IPS DF 19.7 (cell line): ENCODE measurements at places on chromosomes 13 and 19.

DNA sequence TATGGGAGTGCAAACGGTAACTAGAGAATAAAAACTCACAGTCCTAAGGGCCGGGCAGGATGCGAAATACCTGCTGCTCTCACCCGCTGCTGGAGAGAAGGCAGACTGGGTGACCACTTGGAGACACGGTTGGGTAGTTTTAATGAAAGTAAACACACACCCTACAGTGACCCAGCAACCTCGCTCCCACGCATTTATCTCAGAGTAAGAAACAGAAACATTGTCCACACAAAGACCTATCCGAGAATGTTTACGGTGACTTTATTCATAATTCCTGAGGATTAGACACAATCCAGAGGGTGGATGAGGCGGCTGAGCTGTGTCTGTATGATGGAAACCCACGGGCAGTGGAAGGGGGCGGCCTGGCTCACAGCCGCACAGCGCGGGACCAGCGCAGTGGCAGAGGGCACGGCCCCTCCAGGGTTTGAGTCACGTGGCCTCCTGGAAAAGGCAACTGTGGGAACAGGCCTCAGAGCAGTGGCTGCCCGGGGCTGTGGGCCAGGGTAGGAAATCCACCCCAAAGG lies 73.5 kb upstream of the C13orf46 start:
- DNase-seq = no peak

- DNase-seq = no peak
These were observed 116.5 kb downstream of the GPC6 start for GRCh38 chr13:93343097-93343496.

DNA sequence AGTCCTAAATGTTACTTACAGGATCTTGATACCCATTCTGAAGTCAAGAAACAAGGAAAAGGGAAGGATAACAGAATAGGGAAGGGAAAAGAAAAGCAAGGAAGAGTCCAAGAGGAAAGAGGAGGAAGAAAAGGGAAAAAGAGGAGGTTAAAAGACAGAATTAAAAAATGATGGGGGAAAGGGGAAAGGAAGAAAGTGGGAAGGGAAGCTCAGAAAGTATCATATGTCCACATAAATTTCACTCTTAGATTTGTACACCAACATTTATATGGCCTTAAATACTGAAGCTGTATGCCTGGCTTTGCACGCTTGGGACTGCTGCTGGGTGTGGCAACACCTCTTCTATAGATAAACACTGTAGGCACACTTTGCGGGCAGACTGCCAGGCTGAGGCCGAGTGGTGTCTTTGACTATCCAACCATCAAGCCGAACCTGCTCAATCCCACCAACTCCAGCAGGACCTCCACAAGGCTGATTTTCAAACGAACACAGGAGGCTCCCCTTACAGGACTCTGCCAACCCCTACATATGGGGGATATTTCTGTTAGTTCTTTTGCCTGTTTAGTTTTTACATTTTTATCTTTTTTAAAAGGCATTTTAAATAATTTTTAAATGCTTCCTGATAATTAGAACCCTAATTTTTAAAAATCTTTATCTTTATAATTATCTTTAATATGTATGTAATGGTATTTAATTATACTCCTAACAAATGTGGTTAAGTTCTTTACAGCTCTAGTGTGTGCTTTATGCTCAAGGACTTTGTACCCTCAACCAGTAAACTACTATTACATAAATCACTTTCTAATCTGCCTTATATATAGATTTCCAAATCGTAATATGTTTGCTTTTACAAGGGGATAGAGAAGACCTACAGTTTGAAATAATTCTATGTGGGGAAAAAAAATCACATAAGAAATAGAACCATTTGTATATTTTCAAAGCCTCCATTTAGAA lies 154.2 kb downstream of the DIAPH3 start:
- DNase-seq = no peak

DNA sequence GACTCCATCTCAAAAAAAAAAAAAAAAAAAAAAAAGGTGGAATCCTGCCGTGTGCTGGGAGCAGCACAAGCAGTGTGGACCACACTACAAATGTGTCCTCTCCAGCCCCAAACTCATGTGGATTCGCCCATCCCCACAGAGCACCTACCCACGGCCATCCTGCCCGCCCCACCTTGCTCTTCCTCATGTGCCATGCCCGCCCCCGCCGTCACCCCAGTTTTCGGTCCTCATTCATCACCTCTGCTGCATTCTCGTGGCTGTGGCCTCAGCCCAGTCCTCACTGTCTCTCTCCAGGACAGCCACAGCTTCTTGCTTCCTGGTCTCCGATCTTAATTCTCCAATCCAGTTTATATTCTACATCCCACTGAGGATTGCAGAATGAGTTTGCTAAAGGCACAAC lies 80.0 kb upstream of the TM9SF2 start:
- DNase-seq = no peak

DNA sequence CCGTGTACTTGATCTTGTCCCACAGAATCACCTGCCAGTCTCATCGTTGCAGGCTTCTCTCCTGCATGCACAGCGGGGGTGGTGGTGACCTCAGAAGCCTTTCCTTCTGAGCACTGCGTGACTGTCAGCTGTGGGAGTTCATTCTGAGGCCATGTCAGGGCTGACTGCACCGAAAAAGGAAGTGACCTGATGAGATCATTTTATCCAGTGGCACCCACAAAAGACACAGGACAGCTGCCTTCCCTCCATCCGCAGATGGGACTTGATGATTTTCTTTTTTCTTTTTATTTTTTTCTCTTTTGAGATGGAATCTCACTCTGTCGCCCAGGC lies 89.7 kb downstream of the RAB20 start:
- no peak for DNase-seq

DNA sequence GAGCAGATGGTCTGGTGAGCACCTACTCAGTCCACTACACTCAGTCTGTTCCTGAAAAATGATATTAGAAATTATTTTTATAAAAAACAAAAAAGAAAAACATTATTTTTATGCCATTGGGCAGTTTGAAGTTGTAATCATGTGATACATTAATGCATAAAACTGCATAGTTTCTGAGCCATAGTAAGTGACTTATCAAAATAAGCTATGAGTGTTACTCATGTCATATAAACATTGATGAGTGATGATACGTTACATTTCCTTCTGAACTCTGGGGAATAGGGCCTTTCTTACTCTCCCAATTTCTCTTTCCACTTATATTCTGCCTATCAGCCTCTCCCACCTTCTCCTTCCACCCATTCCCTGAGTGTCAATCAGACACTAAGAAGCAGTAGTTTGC lies 8.9 kb downstream of the ZNF805 start:
- no peak for DNase-seq

- no peak for DNase-seq
These were observed 1.9 kb downstream of the SLITRK6 start for GRCh38 chr13:85797311-85797710.

DNA sequence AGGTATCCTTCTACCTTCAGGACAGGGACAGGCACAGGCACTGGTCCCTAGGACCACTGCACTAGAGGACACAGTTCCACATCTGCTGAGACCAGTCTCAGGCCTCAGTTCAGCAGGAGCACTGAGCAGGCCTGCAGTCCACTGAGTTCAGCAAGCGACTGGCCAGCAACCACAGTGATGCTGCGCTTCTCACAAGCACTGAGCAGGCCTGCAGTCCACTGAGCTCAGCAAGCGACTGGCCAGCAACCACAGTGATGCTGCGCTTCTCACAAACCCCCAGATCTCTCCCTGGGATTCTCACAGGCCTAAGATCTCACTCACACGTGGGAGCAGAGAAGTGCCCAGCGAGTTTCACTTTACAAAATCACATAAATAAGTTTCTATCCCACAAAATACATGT lies 140.6 kb downstream of the IRS2 start:
- DNase-seq = no peak

DNA sequence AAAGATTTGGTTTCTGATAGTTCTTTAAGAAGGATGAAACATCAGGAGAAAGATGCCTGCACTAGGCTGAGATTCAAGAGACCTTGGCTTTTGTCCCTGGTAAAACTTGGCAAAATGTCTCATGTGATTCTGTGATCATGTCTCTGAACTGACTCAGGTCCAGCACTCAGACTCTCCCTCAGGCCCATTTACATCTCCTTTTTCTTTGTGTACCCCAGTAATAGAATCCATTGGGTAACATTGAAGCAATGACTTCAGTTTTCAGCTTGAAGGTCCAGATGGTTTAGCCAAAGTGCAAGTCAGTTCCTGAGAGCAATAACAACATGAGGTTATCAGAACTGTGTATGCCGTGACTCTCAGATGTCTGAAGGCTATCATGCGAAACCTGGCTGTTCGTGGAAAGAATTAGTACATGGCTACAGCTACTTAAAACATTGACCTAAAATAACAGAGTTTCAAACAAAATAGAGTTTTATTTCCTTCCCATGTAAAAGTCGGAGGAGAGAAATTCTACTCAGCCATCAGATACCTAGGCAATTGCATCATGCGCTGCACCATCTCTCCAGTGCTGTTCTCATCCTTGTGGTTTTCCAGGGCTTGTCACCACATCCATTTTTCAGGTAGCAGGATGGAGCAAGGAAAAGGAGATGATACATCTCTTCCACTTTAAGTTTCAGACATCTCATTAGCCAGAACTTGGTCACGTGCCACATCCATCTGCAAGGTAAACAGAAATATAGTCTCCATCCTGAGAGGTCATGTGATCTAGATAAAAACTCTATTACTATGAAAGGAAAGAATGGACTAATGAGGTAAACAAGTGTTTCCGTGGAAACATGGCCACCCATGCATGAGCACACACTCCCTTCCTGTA lies 117.3 kb downstream of the POSTN start:
- DNase-seq = no peak

GRCh38 chr19:2081873-2082810 lies 14.0 kb downstream of the MOB3A start:
- no peak for DNase-seq

GRCh38 chr19:49474542-49474924 lies 518 bp downstream of the FLT3LG start:
- no peak for DNase-seq

DNA sequence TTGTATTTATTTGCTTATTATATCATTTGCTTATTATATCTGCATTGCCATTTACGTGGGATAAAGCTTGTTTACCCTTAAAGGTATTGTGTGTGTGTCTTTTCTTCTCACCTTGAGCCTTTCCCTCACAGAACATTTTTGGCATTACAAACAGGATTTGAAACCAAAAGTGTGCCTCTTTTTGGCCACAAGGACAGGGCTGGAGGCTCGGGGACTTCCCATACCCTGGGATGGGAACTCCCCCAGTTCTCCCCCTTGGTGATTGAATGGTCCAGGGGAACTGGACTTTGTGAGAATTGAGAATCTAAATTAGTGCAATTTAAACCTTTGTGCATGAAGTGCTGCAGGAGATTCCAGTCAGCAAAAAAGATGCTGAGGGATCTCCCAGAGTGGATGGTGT lies 2.4 kb upstream of the ZNF506 start:
- no peak for DNase-seq

DNA sequence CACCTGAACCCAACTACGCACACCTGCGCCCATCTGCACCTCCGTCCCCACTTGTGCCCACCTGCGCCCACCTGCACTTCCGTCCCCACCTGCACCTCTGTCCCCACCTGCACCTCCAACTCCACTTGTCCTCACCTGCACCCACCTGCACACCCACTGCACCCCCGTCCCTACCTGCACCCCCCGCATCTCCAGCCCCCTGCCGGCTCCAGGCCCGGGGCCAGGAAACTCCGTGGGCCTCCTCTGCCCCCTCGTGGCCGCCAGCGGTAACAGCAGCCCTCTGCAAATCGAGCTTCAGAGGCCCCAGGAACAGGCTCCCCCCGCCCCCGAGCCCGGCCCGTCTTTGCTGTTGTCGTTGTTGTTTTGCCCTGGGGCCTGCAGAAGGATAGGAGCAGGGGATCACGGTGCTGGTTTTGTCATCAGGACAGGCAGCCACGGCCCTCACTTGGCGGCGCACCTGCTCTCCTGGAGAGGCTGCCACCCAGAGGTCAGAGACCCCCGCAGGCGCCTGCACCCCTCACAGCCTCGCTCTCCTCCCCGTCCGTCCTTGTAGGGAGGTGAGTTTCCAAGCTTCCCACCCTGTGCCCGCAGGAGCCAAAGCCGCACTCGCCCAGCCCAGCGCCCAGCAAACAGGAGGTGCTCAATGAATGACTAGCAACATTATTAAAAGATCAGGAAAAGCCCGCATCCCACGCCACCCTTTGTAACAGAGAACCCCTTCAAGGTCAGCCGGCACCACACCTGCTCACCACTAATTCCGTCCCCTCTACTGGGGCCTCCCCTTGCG lies 65.4 kb downstream of the GNG7 start:
- no peak for DNase-seq

DNA sequence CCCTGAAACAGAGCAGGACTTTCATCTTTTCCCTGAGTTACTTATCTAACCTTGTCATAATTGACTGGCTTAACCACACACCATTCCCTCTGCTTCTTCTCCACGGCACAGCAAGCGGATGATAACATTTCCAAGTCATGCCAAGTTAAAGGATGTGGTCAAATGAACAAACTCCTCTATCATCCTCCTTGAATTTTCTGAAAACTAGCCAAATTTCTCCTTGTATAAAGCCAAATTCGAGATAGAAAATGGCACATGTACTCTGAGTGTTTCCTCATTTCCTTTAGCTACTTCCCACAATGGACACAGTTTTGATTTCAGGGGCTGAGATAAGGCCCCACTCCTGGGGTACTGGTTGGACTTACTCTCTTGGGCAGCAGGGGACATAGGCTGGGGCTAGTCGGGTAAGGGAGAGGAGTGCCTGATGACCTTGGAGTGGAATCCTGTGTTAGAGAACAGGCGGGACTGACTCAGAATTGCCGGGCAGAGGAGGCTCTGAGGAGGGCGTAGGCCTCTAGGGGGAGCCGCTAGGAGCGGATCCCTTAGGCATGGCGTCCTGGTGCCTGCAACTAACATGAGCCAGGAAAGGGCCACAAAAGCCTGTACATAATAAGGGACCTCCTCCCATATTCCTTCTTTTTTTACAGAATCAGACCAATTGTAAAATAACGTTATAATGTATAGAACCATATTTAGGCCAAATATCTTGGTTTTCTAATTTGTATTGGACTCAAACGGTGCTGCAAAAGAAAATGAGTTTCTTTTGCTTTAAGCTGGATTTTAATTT lies 20.3 kb upstream of the TMTC4 start:
- peak; percentile 56 for DNase-seq

- DNase-seq = no peak
These were observed 37.6 kb upstream of the RNF113B start for GRCh38 chr13:98214707-98215106.

- no peak for DNase-seq
These were observed 1.8 kb downstream of the KATNAL1 start for GRCh38 chr13:30305456-30305970.
